ENCODE measurements at places on chromosomes 12 and 14.

GRCh38 chr14:52926953-52927352, 23.9 kb downstream of the FERMT2 start:
- no peak for DNase-seq

DNA sequence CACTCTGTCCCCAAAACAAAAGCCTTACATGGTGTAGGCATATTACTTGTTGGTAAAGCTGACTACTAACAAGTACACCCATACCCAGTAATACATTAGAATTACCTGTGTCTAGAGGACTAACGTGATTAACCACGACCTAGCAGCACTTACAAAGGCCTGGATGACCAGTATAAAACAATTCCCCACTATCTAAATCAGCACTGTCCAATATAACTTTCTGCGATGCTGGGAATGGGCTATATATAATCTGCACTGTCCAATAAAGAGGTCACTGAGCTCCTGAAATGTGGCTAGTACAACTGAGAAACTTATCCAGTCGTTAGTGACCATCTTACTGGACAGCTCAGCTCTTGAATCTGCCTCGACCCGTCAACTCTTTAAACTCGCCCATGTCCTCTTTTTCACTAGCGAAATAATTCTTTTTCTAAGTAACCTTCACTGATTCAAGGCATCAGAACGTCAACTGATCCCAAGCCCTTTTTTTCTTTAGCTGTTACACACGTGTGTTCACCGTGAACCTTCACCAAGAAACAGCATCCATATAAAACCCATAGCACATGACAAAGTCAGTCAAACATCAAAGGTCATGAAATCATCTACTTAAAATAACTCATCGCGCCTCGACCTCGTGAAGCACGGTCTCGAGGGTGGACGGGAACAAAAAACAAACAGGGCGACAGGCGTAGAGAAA, 905 bp upstream of the CIPC start:
- DNase-seq, result no peak

DNA sequence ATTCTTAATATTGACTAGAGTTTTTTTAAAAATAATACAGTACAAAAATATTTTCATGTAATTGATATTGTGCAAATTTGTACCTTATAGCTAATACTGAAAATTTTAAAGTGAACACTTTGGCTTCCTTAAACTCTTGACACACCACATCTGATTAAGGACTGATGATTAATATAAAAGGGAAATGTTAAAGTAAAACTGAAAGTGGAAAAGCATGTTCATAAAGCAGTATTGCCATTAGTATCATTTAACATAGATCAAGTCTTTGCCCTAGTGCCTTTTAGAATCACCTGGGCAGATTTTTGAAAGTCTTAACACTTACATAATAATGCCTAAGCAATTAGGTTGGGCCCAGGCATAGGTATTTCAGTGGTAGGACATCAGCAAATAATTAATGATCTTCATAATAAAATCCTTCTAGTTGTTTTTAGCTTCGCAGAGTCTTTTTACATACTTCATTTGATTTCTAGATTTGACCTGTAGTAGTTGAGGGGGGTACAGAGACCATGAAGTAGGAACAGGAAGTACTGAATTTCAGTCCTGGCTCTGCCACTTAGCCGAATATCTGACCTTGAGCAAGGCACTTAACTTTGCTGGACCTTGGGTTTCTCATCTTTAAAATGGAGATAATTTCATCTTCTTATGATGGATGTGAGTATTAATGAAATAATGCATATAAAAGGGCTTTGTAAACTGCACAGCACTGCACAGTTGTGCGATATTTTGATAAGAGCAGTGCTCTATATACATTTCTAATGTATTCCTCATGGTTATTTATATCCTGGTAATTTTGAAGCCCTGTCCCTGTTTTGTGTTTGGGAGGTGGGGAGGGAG, 43.7 kb downstream of the MARK3 start:
- DNase-seq, result no peak

DNA sequence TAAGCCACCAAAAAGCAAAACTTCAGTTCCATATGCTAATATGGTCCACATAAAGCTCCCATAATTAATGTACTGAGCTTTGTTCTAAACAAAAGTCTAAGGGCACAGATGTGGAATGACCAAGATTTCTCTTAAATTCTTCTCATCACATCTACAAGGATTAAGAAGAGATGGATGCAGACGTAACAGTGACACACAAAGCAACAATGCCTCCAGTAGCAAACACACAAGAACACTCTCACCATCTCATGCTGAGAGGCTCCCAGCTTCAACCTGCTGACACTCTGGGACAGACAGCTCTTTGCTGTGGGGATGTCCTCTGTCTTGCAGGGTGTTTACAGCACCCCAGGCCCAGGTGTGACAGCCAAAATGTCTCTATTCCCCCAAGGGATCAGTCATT, 48.2 kb downstream of the SETD3 start:
- DNase-seq, result no peak

DNA sequence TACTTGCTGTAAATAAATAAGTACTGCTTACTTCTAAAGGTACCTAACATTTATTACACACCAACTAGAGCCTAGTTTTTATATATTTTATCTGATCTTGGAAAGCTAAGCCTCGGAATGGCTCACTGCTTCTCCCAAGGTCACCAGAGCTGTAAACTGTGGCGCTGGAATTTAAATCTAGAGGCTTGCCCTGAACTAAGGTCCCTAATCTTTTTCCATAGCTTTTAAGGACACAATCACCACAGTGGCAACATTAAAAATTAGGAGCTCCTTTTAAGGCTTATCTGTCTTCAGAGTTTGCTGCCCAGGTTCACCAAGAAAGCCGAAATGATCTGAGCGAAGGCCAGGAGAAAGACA, 670 bp downstream of the CCNB1IP1 start:
- DNase-seq, result no peak

GRCh38 chr14:73637830-73638229, 7.0 kb upstream of the DNAL1 start:
- DNase-seq, result no peak

GRCh38 chr14:61213920-61214319, 67.2 kb downstream of the TMEM30B start:
- DNase-seq, result no peak

GRCh38 chr12:25585662-25586061, 32.6 kb upstream of the LMNTD1 start:
- DNase-seq, result no peak

GRCh38 chr14:105281371-105282097, 19.3 kb downstream of the BRF1 start:
- DNase-seq, result no peak

DNA sequence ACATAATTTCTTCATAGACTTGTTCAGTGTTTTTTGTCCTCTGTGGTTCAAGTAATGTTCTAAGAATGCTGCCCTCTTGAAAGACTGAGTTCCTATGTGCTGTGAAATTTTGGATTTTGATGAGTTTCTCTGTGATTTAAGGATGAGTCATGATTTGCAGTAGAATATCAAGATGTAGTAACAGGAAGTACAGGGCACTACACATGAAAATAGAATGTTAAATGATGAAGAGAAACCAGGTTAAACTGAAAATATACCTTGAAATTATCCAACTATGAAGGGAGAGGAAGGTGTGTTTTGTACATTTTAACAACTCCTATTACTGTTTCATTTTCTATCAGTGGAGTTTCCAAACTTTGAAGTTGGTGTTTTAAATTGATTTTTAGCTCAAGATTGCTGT, 4.8 kb downstream of the ELK3 start:
- DNase-seq, result no peak

GRCh38 chr14:105267820-105268548, 19.7 kb downstream of the BTBD6 start:
- no peak for DNase-seq

- DNase-seq, result no peak
Measured at GRCh38 chr12:47034661-47035060, 44.8 kb upstream of the PCED1B start.

GRCh38 chr14:99595034-99595433, 9.0 kb downstream of the CCDC85C start:
- DNase-seq, result no peak

DNA sequence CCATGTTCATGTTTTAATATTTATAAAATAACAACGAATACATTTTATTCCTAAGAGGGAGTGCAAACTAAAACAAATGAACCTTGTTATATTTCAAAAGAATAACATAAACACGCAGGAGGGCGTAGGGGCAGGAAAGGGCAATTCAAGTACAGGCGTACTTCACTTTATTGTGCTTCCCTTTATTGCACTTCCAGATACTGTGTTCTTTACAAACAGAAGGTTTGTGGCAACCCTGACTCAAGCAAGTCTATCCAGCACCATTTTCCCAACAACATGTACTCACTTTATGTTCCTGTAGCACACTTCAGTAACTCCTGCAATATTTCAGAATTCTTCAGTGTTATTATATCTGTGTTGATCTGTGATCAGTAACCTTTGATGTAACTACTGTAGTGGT, 84.6 kb upstream of the PLEKHA5 start:
- DNase-seq, result no peak

- no peak for DNase-seq
Measured at GRCh38 chr12:105961821-105962671, 176.7 kb downstream of the NUAK1 start.

- no peak for DNase-seq
Measured at GRCh38 chr14:100303179-100303578, 3.1 kb downstream of the SLC25A29 start.

GRCh38 chr12:127589541-127589940, 677.4 kb upstream of the TMEM132C start:
- DNase-seq, result no peak

GRCh38 chr14:24113379-24113800, 1.2 kb upstream of the DCAF11 start:
- DNase-seq, result no peak

GRCh38 chr12:117377758-117378157, 16.3 kb upstream of the NOS1 start:
- DNase-seq, result no peak

- no peak for DNase-seq
Measured at GRCh38 chr12:25287610-25288009, 36.9 kb upstream of the KRAS start.

DNA sequence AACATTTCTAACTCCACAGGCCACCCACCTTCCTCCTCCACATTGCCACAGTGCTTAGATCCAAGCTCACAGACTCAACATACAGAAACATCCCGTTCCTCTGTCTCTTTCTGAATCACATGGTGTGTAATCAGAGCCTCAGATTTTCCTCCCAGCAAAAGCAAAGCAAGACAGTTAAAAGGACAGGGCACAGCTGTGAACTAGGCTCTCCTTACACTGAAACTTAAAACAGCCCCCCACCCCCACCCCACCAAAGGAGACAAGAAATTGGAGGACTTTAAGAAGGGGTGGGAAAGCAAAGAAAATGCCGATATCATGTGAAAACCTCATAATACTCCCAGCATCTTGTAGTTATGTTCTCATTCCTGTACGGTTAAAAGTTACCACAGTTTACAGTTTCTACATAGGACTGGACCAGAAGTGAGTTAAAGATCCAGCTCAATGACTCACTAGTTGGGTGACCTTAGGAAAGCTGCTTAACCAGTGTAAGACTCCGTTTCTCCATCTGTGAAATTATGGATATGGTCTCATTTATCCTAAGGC, 4.8 kb downstream of the YBX3 start:
- DNase-seq, result no peak

GRCh38 chr12:54287261-54288157, 7.0 kb downstream of the HNRNPA1 start:
- no peak for DNase-seq

DNA sequence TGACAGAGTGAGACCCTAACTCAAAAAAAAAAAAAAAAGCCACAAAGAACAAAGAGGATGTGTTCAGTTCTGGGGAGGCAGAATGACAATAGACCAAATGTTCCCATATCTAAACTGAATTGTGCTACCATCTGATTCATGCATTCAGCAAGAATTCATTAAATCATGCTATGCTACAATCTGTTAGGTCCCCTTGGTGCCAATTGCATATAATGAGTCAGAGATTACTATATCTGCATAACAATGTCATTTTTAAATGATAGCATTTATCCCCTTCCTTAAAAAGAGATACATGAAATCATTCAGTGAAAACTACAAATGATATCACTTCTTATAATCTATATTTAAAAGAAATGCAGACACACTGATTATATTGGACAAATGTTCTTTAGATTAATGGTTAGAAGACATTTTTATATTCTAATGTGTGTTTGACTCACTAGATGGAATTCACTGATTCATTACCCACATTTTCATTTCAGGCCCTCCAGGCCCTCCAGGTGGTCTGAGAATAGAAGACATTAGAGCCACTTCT, 207.6 kb upstream of the PDZRN4 start:
- no peak for DNase-seq

DNA sequence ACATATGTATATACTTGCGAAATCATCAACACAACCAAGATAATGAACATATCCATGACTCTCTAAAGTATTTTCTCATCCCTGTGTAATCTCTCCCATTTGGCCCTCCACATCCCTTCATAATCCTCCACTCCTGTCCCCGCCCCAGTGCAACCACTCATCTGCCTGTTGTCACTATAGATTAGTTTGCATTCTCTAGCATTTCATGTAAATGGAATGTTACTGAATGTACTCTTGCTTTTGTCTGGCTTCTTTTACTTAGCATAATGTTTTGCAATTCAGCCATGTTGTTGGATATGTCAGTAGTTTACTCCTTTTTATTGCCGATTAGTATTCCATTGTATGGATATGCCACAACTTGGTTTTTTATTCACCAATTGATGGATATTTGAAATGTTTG, 99.1 kb downstream of the BICD1 start:
- no peak for DNase-seq

- DNase-seq, result no peak
Measured at GRCh38 chr14:106067935-106068334, 541.6 kb downstream of the TMEM121 start.

DNA sequence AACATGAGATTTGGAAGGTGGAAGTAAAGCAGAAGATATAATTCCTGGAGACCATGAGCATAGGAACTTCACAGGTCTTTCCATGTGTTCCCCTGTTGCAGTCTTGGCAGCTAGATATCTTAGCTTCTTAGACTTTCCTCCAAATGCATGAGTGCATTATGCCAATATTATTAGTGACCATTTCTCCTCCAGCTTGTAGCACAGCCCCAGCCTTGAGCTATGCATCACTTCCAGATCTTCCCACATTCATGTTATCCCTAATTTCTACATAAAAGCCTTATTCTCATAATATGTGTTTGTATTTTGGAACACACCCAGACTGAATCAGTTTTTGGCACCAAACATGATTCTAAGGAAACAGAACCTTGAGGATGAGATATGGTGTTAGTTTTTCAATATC, 11.0 kb downstream of the CLEC2B start:
- no peak for DNase-seq

DNA sequence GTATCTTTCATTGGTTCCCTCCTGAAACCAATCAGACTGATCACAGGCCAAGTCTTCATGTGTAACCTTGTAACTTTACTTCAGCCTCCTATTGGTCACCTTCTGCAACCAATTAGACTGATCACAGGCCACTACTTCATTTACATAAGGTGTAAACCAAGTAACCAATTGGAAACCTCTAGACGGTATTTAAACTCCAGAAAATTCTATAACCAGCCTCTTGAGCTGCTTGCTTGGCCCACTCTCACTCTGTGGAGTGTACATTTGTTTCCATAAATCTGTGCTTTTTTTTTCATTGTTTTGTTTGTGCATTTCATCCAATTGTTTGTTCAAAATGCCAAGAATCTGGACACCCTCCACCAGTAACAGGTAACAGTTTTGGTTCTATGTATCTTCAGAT, 47.5 kb downstream of the EIF2S3B start:
- DNase-seq, result no peak

GRCh38 chr12:108320507-108321293, 18.4 kb downstream of the CMKLR1 start:
- DNase-seq, result no peak
